ENCODE measurements at places on chromosomes 4 and X.
A peak's percentile ranks its signal among the peaks of the same experiment; 100 is the strongest.

GRCh38 chr4:176358083-176358469, 38.3 kb downstream of the SPCS3 start:
- DNase-seq = no peak

DNA sequence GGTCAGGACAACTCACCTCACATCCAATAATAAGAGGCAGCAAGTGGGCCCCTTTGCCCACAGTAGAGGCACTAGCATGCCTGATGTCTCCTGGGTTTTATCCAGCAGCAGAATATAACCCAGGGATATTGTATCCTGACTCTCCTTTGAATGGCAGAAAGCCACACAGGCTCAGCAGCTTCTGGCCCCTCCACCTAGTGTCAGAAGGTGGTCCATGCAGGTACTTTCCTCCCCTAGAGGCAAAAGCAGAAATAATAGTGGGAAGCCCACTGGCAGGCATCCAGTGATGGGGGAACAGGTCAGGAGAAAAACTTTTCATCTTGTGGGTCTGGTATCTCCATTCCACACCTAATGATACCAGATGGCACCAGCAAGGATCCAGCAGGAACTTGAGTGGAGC, 75.5 kb upstream of the IRS4 start:
- DNase-seq = no peak

- DNase-seq = no peak
These were observed 61.6 kb upstream of the ACSL1 start for GRCh38 chr4:184887333-184887732.

DNA sequence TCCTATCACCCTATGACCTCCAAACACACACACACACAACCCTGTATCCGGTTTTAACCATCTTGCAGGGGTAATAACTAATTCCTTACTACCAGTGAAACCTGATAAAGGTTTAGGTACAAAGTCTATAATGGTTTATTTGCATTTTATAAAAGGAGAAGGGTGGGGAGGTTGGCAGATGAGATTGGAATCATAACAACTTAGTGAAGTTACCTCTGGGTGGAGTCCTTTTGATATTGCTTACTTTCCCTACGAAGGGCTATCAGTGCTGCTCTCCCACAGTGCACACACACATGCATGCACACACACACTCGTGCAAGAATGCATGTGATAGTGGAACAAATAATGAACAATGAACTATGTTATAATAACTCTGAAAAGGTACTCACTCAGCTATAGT, 56.1 kb downstream of the CCSER1 start:
- no peak for DNase-seq

- DNase-seq = no peak
These were observed 81.6 kb downstream of the RBPJ start for GRCh38 chr4:26402458-26402857.

- DNase-seq = no peak
These were observed 14.3 kb downstream of the HNRNPDL start for GRCh38 chr4:82415922-82416365.

DNA sequence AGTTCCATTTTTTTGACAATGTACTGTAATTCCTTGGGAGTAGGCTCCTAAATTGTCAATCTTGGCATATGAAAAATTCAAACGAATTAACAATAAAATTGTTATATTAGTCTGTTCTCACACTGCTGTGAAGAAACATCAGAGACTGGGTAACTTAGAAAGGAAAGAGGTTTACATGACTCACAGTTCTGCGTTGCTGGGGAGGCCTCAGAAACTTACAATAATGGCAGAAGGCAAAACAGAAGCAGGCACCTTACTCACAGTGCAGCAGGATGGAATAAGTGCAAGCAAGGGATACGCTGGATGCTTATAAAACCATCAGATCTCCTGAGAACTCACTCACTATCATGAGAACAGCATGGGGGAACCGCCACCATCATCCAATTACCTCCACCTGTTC, 246.4 kb upstream of the TRAM1L1 start:
- DNase-seq = no peak

DNA sequence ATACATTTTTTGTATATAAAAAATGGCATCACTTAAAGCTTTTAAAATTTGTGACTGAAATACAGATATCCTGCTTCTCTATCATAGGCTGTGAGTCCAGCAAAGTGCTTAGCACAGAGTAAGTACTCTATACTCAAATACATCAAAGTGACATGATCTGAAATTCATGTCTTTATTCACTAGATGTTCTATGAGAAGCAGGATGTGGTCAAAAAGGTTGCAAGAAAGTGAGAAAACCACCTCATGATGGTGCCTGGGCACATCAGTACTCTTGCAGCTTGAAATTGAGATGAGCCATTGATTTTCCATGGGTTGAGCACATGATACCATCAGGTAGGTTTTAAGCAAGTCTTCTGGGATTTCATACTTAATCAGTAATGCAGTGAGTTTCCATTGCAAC, 20.4 kb upstream of the SFRP2 start:
- DNase-seq = no peak

GRCh38 chr4:43560047-43560446, 667.5 kb downstream of the GRXCR1 start:
- no peak for DNase-seq

GRCh38 chrX:76555816-76556215, 128.3 kb downstream of the MAGEE1 start:
- DNase-seq = no peak

GRCh38 chr4:16334601-16335000, 108.3 kb upstream of the TAPT1 start:
- DNase-seq = no peak

DNA sequence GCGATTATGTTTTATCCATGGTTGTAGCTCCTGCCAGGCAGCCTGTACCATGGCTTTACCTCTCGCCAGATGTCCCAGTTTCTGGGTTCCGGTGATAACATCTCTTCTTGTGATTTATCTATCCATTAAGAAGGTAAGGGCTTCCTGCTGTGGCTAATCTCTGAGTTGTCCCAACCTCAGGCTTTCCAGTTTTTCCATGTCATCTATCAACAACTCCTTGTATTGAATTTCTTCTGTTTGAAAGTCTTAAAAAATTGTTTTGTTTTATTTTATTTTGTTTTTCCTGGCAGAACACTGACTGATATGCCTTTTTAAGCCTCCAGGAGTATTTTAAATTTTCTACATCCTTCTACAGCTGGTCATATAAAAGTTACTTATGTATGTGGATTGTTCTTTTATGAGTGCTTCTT, 241.9 kb downstream of the ANTXR2 start:
- DNase-seq = no peak

DNA sequence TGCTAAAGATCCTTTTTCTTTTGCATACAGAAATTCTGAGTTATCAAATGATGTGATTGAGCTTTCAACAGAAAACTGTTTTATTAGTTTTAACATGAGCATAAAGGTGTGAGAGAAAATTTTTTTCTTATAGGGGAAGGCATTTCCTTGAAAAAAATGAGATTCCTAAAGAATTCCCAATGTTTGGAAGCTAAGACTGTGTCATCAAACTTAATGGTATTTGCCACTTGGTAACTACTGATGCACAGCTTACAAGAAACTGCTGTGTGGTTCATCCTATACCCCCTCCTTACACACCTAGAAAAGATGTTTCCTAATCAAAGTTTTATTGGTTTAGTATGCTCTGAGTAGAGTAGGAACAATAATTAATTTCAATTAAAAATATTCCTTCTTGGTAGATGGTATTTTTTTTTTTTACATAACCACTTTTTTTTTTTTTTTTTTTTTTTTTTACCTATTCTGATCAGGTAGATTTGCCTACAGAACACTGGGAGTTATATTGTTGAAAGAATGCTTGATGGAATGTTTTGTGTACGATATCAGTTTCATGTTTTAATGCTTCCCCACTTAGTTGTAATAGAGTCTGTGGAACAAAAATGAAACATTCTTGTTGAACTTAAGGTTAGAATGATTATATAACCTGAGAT, 6.0 kb downstream of the PTPN13 start:
- no peak for DNase-seq

DNA sequence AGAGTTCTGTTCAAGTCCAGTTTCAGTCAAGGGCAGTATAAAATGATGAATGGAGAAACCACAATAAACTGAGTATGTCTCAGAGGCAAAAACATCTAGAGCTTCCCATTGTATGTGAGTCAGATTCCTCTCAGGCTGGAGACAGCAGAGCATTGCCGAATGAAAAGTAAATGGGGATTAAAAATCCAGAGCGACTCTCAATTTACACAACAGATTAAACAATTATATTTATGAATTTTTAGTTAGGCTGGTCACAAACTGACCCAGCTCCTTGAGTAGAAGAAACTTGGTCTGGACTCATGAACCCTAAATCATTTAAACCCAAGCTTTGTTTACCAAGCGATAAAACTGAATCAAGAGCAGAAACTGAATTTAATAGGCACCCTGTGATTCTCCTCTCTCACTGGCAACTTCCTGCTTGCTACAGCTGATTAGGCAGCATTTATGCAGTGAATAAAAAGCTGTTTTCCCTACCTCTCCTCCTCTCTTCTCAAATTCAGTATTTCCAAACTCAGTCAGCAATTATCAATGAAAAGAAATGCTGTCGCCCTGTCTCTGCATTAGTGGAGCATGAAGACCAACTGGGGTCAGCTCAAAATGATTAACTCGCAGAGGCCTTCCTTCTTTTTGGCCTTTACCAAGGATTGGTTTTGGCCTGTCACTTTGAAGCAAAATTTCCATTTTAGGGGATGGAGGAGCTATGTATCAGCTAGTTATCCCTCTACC, 568.0 kb downstream of the PDHA2 start:
- DNase-seq = no peak

- no peak for DNase-seq
These were observed 137.7 kb downstream of the GPR143 start for GRCh38 chrX:9627922-9628321.

- DNase-seq = peak; percentile 67
These were observed 1.7 kb downstream of the PRAF2 start for GRCh38 chrX:49071877-49072711.

DNA sequence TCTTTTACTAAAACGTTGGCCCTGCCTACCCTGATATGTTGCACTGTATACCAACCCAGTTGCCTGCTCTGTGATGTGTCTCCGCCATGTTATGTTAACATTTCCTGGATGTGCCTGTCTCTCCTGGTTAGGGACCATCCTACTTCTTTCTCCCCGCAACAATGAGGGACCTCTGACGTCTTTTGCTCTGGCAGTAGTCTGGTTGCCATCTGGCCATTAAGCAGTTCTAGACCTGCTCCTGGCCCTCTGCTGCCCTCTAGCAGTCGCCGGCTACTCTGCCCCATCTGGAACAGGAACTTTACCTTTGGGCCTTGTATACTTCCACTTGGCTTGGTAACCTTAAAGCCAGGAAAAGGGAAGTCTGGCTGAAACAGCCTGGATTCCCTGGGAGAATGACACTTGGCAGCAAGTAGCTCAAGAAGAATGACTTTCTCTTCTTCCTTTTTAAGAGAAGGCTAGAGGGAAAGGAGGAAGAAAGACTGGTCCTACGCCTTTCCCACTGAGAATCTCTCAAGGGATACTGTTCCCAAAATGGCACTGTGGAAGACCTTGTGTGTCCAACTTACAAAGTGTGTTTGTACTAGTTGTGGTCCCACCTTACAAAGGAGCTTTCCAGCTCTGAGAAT, 63.5 kb downstream of the GPC3 start:
- no peak for DNase-seq

DNA sequence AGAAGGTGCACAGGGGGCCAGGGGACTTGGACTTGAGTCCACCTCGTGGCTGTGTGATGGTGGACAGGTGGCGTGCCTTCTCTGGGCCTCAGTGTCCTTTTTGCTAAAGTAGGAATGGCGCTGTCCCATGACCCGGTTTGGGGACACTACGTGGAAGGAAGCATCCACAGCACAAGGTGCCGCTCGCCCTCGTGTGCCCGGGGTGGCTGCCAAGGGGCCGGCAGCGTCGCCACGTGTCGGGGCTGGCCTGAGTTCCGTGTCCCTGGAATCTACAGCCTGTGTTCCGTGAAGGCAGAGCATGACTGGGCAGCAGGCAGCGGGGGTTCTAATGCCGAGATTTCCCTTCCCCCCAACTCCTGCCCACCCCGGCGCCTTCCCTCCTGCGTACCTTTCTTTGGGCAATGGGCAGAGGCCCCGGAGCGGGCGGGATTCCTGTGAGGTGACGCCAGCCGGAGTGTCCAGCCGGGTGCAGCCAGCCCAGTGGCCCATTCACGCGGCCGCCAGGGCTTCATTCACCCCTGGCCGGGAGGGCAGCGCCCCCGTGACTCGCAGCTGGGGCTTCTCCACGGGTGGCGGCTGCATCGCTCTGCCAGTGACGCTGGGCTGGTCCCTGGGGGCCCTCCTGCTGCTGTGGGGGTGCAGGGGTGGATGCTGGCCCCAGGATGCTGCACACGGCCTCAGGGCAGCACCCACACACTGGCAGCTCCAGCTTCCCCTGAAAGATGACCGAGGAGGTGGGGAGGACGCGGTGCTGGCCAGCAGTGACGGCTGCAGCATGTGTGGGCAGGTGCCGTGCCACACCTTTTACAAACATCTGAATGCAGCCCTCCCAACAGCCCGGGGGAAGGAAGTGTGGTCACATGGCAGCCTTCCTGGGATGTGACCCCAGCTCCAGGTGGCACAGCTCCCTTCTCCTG, 21.2 kb downstream of the DOK7 start:
- DNase-seq = no peak

DNA sequence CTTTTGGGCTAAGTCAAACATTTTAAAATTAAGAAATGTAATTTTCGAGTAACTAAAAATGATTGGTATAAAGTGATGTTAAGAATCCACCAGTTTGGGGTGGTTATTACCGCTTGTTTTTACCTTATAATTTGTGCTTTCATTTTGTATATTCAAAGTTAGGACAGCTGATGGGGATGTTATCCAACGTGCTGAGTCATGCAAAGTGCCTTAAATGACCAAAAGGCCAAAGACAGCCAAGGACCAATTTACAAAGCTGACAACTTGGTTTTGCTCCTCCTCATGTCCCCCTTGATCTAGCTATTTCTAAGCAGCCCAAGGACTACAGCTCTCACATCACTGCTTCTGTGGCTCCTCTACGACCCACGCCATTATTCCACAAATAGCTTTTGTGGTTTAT, 181.4 kb upstream of the PCDH7 start:
- no peak for DNase-seq

- DNase-seq = no peak
These were observed 2.2 kb upstream of the VGLL1 start for GRCh38 chrX:136529795-136530194.

DNA sequence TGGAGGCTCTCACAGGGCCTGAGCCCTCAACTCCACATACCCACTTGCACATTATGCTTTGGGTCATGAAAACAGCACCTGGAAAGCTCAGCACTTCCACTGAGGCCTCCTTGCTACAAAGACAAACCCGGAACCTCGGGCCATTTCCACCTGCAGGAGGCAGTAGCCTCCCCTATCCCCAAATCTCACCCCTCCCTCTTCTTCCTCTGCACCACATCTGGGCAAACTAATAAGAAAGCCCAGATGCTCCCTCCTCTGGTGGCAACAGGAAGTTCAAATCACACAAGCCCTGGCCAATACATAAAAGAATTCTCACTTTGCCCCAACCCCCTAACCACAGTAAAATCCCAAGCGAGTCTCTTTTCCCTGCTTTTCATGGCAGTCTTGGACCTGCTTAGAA, 136.4 kb downstream of the MAPK10 start:
- DNase-seq = no peak

- DNase-seq = no peak
These were observed 905.9 kb downstream of the CENPC start for GRCh38 chr4:66639361-66639760.

Data from posterior cingulate gyrus (tissue), 11 donors.